CD4-positive, alpha-beta T cell treated with Interferon gamma for 1 hour (primary cell): ENCODE measurements at places on chromosomes 7 and 10.

- no peak for DNase-seq
Observed at GRCh38 chr7:32865448-32866030, 26.0 kb downstream of the KBTBD2 start.

DNA sequence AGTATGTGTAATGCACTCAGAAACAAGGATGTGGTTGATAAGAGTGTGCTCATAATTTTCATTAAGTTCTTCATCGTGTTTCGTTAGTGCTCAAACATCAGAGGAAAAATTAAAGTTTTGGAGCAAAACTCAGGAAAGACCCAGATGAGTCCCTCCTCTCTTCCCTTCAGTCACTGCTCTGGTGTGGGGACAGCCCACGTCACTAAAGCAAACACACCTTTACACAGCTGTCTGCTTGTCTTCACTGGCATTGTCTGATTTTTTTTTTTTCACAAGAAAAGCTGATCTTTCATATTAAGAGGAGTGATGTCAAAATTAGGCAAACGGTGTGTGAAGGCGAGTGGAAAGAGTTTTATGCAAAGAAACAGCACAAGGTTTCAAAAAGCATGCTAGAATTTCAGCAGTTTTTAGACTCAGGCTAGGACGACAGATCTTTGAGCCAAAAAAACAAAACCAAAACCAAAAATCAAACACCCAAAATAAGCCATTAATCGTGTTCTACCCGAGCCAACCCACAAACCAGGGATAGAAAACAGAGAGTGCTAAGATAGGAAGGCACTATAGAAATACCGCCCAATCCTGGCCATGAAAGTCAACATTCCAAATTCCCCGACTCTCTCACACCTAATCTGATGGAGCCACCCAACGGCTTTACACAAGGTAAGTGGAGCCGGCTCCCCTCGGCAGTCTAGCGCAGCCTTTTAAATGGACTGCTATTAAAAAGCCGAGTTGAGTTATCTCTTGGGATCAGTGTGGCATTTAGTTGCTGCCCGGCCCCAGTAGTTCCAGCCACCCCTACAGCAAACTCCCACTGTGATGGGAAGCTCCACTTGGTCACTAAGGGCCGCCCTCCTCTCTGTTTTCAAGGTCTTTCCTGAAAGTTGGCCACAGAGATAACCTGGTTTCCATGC lies 27.9 kb upstream of the GATA3 start:
- DNase-seq = no peak

DNA sequence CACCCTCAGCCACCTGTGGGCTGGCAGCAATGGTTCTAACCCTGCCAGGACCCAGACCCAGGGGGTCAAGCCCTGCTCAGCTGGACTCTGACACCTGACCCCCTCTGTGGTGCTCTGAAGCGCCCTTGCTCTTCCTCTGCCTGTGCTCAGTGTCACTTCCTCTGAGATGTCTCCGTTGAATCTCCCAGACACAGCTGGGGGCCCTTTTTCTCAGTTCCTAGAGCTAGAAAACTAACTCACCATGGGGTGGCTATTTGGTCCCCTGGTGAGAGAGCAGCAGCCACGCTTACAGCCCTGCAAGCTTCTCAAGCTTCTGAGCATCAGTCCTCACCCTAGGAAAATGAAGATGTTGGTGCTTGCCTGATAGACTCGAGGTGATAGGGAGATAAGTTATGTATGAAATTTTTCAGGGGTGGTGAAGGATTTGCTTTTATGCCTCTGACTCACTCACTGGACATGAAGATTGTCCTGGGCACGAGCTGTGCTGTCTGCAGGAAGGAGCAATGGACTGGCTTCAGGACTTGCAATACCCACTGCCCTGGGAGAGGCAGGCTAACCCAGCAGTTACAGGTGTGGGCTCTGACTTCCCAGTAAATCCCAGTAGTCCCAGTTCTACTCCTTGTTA lies 29.6 kb downstream of the COL13A1 start:
- no peak for DNase-seq

- DNase-seq = no peak
Observed at GRCh38 chr7:103637726-103638125, 191.7 kb upstream of the SLC26A5 start.
